SW 1271 (cell line): ENCODE measurements at places on chromosomes 16 and 17.

- no peak for DNase-seq
Measured at GRCh38 chr17:327971-328370, 24.6 kb downstream of the RPH3AL start.

GRCh38 chr17:82376042-82376730, 4.6 kb downstream of the UTS2R start:
- DNase-seq = no peak

GRCh38 chr17:45584092-45585036, 93.8 kb upstream of the PLEKHM1 start:
- no peak for DNase-seq

- no peak for DNase-seq
Measured at GRCh38 chr17:40563220-40564052, 1.8 kb downstream of the CCR7 start.

DNA sequence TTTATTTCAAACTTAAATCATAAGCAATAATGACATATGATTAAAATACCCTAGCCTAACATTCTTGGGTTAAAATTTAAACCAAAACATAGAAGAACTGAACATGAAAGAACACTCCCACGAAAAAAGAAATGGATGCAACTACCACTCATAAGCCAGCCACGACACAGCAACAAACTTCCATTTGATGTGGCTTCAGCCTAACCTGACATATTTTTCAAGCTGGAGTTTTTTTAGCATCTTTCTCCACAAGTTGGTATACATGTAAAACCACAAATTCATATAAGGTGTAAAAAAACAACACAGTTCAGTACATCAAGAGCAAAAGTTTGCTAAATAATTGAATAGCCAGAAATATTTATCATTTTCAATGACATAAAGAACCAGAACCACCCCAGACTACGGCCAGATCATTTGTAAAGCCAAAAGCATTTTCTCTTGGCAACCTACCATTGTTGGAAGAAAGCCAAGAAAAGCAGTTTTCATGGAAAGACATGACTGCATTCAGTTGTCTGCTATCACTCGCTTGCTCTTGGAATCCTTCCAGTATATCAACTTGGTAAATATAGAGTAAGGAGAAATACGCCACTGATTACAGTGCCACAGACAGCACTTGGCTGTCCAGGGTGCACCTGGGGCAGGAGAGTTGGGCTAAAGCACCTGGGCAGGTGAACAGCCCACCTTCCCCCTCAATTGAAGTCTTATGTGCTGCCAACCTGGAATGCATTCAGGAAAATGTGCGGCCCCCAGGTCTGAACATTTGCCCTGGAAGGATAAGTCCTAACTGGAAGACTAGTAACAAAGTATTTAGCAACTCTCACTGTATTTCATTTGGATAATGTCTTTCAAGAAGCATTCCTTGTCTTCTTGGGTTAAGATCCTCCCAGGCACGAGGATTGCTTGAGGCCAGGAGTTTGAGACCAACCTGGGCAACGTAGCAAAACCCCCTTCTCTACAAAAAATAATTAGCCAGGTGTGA, 60.5 kb downstream of the CREBBP start:
- DNase-seq = no peak

- no peak for DNase-seq
Measured at GRCh38 chr17:8976638-8977037, 11.1 kb upstream of the PIK3R5 start.

DNA sequence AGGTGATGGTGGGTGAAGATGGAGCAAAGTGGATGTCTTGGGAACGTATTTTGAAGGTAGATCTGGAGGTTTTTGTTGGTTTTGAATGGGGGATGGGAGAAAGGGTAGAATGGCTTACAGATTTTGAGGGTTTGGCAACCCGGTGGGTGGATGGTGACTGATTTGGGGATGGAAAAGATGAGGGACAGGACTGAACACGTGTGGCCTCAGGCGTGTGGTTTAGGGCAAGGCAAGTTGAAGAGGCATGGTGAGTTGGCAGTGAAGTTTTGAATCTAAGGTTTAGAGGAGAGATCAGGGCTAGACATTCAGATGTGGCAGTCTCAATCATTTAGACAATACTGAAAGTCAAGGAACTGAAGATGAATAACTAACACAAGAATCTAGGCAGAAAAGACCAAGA, 5.0 kb upstream of the DCTPP1 start:
- DNase-seq = no peak

GRCh38 chr17:60248618-60249289, 99.0 kb downstream of the CA4 start:
- DNase-seq = no peak

- DNase-seq = no peak
Measured at GRCh38 chr16:30065943-30066760, 592 bp downstream of the ALDOA start.

DNA sequence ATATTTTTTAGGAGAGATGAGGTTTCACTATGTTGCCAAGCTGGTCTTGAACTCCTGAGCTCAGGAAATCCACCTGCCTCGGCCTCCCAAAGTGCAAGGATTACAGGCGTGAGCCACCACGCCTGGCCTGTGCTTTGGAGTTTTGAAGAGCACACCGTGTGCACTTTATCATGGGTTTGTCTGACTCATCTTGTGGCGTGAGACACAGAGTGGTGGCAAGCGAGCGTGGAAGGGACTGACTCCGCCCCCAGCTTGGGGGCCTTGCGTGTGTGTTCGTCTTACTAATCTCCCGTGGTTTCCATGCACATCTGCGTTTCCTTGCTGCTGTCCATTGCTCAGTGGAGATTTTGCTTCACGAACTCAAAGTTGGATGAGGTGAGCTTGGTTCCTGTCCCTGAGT, 22.9 kb downstream of the CRAMP1 start:
- DNase-seq = no peak

DNA sequence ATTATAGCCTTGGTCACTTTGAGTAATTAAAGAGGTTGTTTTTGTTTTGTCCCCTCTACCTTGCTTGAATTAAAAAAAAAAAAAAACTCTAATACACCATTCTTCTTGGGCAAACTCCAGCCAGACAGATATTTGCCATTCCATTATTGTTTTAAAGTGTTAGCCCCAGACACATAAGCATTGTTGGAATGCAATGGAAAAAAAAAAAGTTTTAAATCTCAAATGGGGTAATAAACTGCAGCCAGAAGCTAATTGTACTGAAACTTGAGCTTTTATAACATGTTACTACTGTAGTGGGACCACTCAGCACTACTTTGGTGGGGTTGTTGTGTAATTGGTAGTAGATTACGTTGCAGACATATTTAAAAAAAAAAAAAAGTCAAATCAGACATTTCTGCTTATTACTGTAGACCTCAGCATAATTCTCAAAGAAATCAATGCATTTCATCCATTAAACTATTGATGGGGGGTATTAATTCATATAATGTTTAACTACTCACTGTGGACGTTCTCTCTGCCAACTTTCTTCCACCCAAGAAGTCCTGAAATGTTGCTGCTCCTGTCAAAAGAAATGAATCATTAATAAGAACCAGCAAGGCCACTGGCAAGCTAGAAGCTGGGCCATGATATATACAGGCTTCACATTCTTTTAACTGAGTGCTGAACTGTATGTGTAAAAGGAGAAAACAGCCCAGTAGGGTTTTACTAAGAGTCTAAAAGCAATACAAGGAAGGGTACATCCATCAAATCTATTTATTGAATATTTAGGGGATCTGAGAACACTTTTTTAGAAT, 626.6 kb upstream of the SOX9 start:
- DNase-seq = no peak

GRCh38 chr16:22941970-22942501, 128.1 kb downstream of the HS3ST2 start:
- DNase-seq = no peak

DNA sequence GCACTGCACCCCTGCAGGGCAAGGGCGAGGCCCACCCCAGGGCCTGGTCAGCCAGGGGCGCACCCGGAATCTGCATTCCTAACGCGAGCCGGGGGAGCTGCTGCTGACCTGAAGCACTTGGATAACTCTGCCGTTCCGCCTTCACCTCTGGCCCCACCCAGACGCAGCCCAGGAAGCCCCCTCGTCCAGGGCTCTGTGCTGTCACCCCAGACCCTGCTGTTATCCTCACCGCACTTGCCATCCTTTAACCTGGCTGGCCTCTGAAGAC, 13.3 kb upstream of the PABPN1L start:
- no peak for DNase-seq

GRCh38 chr16:12410837-12411490, 392.7 kb downstream of the CPPED1 start:
- no peak for DNase-seq

- no peak for DNase-seq
Measured at GRCh38 chr16:71555230-71555891, 21.5 kb downstream of the TAT start.

DNA sequence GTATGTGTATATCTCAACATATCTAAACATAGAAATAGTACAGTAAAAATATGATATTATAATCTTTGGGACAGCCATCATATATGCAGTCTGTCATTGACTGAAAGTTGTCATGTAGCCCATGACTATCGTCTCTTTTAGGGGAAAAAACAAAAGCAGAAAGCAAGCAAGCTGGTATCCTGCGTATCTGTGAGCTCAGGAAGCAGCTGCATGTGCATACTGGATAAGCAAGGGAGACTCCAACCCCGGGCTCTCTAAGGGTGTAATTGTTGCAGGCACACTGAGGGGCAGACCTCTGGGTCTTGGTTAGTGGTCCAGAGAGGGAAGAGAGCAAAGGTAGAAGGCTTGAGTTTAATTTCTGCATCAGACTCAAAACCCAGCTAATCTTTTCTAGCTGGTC, 581.1 kb downstream of the MAF start:
- no peak for DNase-seq

GRCh38 chr16:46747777-46748651, at the start of gene MYLK3:
TSS of gene MYLK3 (minus strand) at chr16:46748344. CDS start at chr16:46748193, 151 bp downstream.
- DNase-seq = no peak

- no peak for DNase-seq
Measured at GRCh38 chr16:5541356-5541755, 443.8 kb upstream of the EEF2KMT start.

- DNase-seq = no peak
Measured at GRCh38 chr17:32222621-32223020, 43.0 kb upstream of the RHBDL3 start.

DNA sequence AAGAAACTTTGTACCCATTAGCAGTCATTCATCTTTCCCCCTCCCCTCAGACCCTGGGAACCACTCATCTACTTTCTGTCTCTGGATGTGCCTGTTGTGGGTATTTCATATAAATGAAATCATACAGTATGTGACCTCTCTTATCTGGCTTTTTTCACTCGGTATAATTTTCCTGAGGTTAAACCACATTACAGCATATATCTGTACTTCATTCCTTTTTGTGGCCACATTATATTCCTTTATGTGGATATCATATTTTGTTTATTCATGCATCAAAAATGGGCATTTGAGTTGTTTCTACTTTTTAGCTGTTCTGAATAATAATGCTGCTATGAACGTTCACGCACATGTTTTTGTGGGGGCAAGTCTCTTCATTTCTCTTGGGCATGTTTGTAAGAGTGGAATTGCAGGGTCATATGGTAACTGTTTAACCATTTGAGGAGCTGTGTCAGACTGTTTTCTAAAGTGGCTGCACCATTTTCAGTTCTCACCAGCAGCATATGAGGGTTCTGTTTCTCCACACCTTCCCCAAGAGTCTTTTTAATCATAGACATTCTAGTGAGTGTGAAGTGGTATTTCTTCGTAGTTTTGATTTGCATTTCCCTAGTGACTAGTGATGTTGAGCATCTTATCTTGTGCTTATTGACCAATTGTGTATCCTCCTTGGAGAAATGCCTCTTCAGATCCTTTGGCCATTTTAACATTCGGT, 3.8 kb downstream of the SNX29 start:
- no peak for DNase-seq

DNA sequence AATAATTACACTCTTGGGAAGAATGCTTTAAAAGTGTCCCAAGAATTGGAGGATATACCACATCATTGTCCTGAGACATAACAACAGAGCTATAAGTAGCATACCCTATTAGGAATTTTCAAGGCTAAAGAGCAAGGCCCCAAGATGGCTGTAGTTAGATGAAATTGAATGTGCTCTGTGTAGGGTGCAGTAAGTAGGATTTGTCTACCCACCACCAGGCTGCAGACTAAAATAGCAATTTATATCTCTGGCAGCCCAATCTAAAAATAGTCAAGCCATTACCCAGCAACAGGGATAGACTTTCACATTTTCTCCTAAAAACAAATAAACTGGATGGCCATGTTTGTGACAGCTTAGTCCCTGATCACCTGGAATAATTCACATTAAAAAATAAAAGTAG, 5.6 kb downstream of the MMD start:
- DNase-seq = no peak

DNA sequence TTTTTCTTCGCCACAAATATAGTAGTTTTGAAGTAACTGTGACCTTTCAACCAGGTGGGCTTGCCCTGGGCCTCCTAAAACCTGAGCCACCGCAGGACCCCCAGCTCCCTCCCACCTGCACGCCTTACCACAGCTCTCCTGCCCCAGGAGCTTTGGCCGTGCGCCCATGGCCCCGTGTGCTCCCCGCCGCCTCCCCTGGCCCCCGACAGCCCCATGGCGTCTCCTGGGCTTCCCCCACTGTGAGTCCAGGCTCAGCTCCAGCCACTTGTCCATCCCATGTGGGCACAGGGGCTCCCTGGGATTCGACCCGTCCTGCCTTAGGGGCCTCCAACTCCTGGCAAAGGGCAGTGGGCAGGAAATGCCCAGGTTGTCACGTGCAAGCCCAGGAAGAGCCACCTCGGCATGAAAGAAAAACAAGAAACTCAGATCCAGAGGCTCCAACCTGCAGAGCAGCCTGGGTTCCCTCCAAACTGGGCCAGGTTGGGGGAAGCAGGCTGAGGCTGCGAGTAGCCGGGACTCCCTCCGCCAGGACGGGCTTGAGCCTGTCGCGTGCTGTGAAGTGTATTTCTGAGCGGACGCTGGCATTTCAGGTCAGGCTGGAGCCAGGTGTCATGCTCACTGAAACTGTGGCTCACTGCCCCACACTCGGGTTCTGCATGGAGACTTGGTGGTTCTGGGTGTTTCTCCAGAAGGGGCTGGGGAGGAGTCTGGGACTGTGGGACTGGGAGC, 5.8 kb downstream of the LGALS3BP start:
- DNase-seq = no peak

- no peak for DNase-seq
Measured at GRCh38 chr17:81008140-81008539, 16.5 kb downstream of the CHMP6 start.

GRCh38 chr17:51434434-51435170, 174.3 kb downstream of the UTP18 start:
- DNase-seq = no peak

GRCh38 chr16:668519-669171, 713 bp downstream of the RHOT2 start:
- DNase-seq = no peak

DNA sequence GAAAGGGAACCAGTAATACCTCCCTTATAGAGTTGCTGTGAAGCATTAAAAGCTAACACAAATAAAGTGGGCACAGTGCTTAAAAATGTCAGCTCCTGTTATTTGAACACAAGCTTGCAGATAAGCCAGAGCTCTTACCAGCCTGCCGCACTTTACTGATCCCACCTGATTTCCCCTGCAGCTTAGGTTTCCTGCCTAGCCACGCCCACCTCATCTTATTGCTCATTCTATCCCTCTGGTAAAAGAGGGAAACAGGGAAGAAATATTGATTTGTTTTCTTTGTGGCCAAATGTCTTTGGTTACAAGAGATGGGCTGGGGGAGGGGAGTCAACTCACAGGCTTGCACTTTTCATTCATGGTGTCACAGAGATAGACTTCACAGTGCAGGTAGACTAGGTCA, 9.6 kb upstream of the GP2 start:
- no peak for DNase-seq

- DNase-seq = no peak
Measured at GRCh38 chr17:77475016-77475976, 334.5 kb downstream of the SEC14L1 start.
